CD4-positive, alpha-beta T cell treated with Interleukin-4 for 4 hours (primary cell): ENCODE measurements at places on chromosomes 5 and 9.

DNA sequence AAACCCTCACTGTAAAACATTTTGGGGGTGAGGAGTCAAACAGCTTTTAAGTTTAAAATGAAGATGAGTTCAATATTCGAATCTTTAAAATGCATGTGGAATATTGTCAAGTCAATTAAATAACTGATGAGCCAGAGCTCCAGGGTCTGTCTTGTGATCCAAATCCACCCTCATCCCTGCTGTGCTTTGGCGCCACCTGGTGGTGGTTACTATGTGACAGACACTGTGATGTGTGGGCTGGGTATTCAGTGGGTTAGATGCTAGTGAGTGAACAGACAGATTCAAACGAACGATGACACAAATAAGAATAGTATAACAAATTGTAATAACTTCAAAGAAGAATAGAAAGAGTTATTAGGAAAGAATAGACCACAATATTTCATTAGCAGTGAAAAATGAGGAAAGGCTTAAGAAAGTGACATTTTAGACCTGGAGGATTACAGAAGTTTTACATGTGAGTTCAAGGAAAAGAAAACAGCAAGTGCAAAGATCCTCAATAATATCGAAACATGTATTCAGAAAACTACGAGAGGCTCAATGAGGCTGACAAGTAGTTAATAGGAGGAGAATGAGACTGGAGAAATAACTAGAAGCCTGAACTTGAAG is 51.4 kb upstream of the CHSY3 start:
- DNase-seq: peak; percentile 55

- no peak for DNase-seq
These were observed 84.1 kb downstream of the FEM1C start for GRCh38 chr5:115460472-115460871.

GRCh38 chr5:60718166-60718892 is 18.4 kb upstream of the DEPDC1B start:
- no peak for DNase-seq

- peak; percentile 58 for DNase-seq
These were observed 31.1 kb downstream of the OR2K2 start for GRCh38 chr9:111298731-111299598.

- no peak for DNase-seq
These were observed 236.1 kb downstream of the MEF2C start for GRCh38 chr5:88646866-88647265.

DNA sequence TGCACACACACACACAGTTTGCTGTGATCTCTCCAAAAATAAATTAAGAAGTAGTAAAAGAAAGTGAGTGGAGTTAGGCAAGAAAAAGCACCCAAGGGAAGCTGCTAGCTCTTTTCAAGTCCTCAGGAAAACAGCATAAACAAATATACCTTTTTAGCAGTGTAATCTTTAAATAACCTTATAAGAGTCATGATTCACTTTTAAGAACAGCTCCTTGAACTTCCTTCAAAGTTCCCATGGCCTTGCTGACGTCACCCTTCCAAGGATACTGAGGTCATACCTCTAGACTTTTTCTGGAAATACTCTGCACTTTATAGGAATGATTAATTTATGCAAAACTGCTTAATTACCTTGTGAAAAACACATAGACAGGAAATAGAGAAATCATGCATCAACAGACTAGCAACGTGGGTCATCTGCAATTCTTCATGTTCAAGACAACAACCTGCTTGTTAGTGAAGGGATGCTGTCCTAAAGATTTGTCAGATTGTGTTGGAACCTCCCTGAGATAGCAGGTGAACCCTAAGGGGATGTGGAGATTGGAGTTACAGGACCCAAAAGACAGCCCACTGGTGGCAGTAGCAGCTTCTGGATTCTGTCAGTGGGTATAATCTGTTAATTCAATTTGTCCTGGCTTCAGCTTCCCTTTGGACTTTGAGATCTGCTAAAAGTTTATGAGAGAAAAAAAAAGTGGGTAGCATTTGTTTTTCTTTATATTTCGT is 229.0 kb downstream of the ELAVL2 start:
- no peak for DNase-seq

- DNase-seq: no peak
These were observed 47.4 kb downstream of the RNF180 start for GRCh38 chr5:64213011-64213410.

GRCh38 chr5:9922719-9923118 is 292.6 kb upstream of the TAS2R1 start:
- no peak for DNase-seq
